Neural crest cell (in vitro differentiated cells): ENCODE measurements at places on chromosomes 4 and X.
A peak's percentile ranks its signal among the peaks of the same experiment; 100 is the strongest.

GRCh38 chrX:41009850-41010846, 75.1 kb upstream of the USP9X start:
- H3K27ac ChIP-seq, result peak overlapping the region; percentile 14
- no peak overlapping the region for H3K4me3 ChIP-seq
- H3K36me3 ChIP-seq, result no peaks in the 10 kb centered on the region
- DNase-seq, result no peak
- peaks cover 29% of the 10 kb centered on the region for H3K4me1 ChIP-seq
- no peaks in the 10 kb centered on the region for H3K27me3 ChIP-seq

- H3K36me3 ChIP-seq, result peaks cover 4% of the 10 kb centered on the region
- peak; percentile 83 for DNase-seq
- no peak overlapping the region for H3K27ac ChIP-seq
- H3K4me1 ChIP-seq, result no peaks in the 10 kb centered on the region
Observed at GRCh38 chr4:55321707-55322264, 24.3 kb upstream of the SRD5A3 start.

- DNase-seq, result no peak
- H3K36me3 ChIP-seq, result peaks cover 10% of the 10 kb centered on the region
- no peak overlapping the region for H3K27ac ChIP-seq
- peaks cover 19% of the 10 kb centered on the region for H3K4me1 ChIP-seq
- H3K27me3 ChIP-seq, result no peaks in the 10 kb centered on the region
Observed at GRCh38 chr4:172897046-172897445, 271.6 kb upstream of the GALNT7 start.

DNA sequence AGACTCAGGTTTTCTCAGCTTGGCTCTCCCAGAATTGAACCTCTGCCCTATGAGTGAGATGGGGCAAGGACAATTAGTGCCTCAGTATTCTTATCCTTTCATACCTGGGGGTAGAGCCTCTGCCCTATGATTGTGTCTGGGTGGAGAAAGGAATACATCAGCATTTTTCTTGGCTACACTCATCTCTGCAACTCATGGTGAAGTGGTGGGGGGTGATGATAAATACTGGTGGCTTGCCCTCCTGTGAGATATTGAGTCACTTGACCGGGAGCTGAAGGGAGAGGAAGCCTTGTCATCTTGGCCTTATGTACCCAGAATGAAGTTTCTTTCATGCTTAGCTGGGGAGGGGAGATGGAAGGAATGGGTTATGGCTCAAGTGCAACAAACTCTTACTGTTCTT, 71.3 kb upstream of the ENOX2 start:
- no peak overlapping the region for H3K27ac ChIP-seq
- DNase-seq, result no peak
- H3K4me3 ChIP-seq, result no peak overlapping the region
- peaks cover 30% of the 10 kb centered on the region for H3K27me3 ChIP-seq
- no peaks in the 10 kb centered on the region for H3K4me1 ChIP-seq

DNA sequence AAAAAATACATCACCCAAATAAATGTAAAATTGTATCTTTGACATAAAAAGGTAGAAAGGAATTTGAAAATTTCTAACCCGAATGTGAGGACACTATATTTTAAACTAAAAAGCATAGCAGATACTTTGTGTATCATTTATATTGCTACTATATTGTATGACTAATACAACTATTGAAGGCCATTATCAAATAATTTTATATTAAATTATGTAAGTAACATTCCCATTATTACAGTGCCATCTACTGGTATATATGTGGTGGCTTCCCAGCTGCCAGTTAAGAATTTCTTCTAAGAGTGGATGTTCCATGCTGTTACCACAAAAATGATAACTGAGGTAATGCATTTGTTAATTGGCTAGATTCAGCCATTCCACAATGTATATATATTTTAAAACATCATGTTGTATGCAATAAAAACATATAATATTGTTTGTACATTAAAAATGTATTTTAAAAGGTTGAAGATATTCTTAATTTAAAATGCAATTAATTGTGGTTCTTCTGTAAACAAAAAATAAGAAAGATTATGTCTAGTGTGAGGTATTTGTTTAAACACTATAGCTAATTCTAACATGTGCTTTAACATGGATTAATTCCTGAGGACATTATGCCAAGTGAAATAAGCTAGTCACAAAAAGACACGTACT, 65.3 kb downstream of the EGF start:
- DNase-seq, result no peak
- peaks cover 19% of the 10 kb centered on the region for H3K4me1 ChIP-seq

DNA sequence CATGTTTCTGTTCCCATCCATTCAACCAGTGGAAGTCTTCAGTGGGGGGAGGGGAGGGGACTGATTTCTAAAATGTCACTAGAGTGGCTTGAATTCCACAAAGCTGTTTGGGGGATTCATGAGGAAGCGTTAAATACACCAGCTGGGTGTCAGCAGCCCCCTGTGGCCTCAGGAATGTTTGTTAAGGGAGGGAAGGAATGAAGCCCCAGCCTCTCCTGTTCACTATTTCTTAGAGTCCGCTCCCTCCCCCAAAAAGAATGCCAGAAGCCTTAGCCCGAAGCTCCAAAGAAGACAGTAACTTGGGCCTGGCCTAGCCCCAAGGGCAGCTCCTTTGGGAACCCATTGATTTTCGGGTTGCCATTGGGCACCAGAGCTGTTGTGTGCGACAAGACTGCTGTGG, 3.3 kb downstream of the SHROOM2 start:
- no peak for DNase-seq
- peaks cover 37% of the 10 kb centered on the region for H3K27me3 ChIP-seq
- H3K4me3 ChIP-seq, result no peak overlapping the region

GRCh38 chrX:4831574-4831973, 1118.1 kb upstream of the PRKX start:
- H3K4me1 ChIP-seq, result no peaks in the 10 kb centered on the region
- no peak for DNase-seq
- no peaks in the 10 kb centered on the region for H3K27me3 ChIP-seq
- no peak overlapping the region for H3K27ac ChIP-seq

DNA sequence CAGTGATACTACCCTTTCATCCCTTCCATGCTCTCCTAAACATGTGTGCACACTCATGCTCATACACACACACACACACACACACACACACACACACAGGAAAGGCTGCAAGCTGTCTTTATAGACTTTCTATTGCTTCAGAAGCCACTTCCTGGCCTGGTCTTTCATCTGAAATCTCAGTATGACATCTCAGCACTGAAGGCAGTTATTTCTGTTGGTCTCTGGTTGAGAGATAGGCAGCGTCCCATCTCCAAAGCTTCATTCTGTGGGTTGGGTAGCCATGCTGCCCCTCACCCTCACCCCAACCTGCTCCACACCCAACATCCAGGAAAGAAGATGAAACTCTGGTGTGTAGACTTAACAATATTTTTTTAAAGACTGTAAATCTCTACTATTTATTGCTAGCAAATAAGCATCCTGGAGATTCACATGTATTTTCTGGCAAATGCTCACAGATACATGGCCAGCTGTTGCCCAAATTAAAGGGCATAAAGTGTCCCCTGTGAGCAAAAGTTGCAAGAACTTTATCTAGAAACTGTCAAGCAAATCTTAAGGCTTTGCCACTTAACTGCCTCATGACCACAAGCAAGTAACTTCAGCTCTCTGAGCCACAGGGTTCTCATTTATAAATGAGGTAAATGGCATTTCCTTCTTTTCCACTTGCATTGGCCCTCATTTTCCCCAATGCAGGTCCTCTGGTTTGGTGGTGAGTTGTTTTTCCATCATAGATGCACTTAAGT, 189.8 kb upstream of the AFF2 start:
- no peaks in the 10 kb centered on the region for H3K27me3 ChIP-seq
- no peak overlapping the region for H3K27ac ChIP-seq
- H3K36me3 ChIP-seq, result no peaks in the 10 kb centered on the region

DNA sequence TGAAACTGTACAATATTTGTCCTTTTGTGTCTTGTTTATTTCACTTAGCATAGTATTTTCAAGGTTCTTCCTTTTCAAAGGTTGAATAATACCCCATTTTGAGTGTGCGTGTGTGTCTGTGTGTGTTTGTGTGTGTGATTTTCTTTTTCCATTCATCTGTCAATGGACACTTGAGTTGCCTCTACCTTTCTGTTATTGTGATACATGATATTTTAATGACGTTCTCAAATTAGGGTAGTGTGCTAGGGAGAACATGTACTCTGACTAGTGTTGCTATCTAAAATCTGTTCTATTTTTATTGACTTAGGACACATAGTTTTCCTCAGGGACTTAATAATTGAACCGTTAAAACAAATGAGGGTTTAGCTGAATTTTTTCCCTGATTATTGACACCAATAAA, 9.9 kb downstream of the MMRN1 start:
- peaks cover 3% of the 10 kb centered on the region for H3K36me3 ChIP-seq
- no peaks in the 10 kb centered on the region for H3K27me3 ChIP-seq
- H3K4me1 ChIP-seq, result peaks cover 36% of the 10 kb centered on the region
- no peak for DNase-seq
- no peak overlapping the region for H3K4me3 ChIP-seq

DNA sequence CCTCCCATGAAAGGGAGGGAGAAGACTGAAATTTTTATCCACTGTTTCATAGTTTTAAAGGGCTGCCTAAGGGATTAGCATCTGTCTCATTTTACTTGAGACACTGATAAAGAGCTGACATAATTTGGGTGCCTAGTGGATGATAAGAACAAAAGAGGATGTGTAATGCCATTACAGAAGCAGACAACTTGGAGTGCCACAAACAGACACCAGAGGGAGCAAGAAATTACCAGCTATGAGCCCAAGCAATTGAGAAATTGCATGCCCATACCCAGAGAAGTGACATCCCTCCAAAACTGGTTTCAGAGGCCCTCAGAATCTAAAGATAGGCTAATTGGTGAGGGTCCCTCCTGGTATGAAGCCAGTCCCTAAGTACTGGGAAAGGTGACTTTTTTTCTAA, 38.5 kb upstream of the POU3F4 start:
- H3K4me1 ChIP-seq, result no peaks in the 10 kb centered on the region
- no peaks in the 10 kb centered on the region for H3K27me3 ChIP-seq
- peaks cover 4% of the 10 kb centered on the region for H3K36me3 ChIP-seq
- H3K4me3 ChIP-seq, result no peak overlapping the region

GRCh38 chrX:97527725-97528124, 644.0 kb downstream of the RPA4 start:
- no peaks in the 10 kb centered on the region for H3K27me3 ChIP-seq
- peaks cover 15% of the 10 kb centered on the region for H3K36me3 ChIP-seq
- no peak for DNase-seq
- H3K4me1 ChIP-seq, result peaks cover 14% of the 10 kb centered on the region

DNA sequence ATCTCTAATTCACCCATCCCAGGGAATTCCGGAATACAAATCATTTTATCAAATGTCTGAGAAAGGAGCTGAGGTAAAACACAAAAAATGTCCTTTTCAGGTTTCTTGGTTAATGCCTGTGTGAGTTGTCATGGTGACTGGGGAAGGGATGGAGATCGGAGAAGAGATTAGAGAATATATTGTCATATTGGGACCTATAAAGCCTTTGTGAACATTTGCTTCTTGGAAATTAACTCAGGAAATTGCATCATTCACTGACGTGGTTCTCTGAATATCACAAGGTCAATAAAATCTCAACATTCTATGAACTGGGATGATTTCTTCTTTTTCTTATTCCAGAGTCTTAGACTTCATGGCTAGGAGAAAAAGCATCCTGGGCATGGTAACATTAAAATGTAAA, 174.8 kb upstream of the GLRA2 start:
- H3K4me3 ChIP-seq, result no peak overlapping the region
- H3K4me1 ChIP-seq, result peaks cover 12% of the 10 kb centered on the region
- H3K36me3 ChIP-seq, result peaks cover 8% of the 10 kb centered on the region
- DNase-seq, result no peak
- no peaks in the 10 kb centered on the region for H3K27me3 ChIP-seq

DNA sequence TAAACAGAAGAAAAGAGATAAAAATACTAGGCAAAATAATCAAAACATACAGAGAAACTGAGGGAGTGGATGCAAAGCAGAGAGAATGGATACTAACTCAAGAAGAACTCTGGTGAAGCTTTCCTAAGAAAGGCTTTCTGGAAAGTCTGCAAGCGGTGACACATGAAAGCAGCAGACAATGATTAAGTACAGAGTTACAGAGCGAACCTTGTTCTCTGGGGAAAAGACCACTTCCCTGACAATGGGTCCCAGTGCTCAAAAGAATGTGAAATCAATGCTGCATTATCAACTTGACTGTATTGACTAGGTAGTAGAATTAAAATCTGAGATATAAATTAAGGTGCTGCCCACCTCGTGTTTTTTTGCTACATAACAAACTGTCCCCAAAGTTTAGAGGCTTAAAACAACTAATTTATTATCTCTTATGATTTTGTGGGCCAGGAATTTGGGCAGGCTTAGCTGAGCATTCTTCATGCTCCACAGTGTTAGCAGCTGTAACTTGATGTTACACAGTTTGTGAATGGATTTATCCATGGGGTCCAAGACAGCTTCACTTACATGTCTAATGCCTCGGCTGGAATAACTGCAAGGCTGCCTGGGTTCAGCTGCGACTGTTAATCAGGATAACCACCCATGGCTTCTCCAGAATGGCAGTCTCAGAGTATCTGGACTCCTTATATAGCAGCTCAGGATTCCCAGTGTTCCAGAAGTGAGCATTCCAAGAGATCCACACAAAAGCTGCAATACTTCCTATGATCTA, 106.9 kb upstream of the INPP4B start:
- H3K27me3 ChIP-seq, result no peaks in the 10 kb centered on the region
- no peak for DNase-seq
- H3K4me1 ChIP-seq, result peaks cover 14% of the 10 kb centered on the region
- H3K4me3 ChIP-seq, result no peak overlapping the region
- no peak overlapping the region for H3K27ac ChIP-seq

GRCh38 chr4:87427518-87427868, 5.1 kb downstream of the NUDT9 start:
- DNase-seq, result no peak
- no peaks in the 10 kb centered on the region for H3K27me3 ChIP-seq
- H3K4me3 ChIP-seq, result peak overlapping the region; percentile 59
- H3K4me1 ChIP-seq, result peaks cover 22% of the 10 kb centered on the region

DNA sequence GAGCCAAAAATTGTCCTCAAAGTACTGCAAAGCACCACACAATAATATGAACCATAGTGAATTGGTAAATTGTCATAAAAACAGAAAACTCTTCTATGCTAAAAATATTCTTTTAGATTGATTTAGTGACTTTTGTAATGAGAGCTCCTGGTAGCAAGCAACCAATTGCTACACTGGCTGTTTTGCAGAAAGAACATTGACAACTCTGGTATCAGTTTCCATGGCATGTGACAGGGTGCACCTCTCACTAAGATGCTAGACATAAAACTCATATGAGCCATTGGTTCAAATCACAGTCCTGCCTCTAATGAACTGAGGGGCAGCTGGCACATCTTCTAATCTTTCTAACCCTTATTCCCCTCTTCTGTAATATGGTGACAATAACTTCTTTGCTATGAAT, 212.2 kb downstream of the HS3ST1 start:
- peaks cover 1% of the 10 kb centered on the region for H3K36me3 ChIP-seq
- H3K27me3 ChIP-seq, result no peaks in the 10 kb centered on the region
- H3K4me3 ChIP-seq, result no peak overlapping the region
- DNase-seq, result no peak

- H3K4me3 ChIP-seq, result no peak overlapping the region
- H3K27ac ChIP-seq, result no peak overlapping the region
- no peaks in the 10 kb centered on the region for H3K27me3 ChIP-seq
- no peak for DNase-seq
- H3K36me3 ChIP-seq, result no peaks in the 10 kb centered on the region
Observed at GRCh38 chr4:36944232-36944631, 300.3 kb upstream of the NWD2 start.
